ENCODE measurements at places on chromosomes 5 and 9.

- DNase-seq: no peak
These were observed 59.1 kb downstream of the CHSY3 start for GRCh38 chr5:129963359-129963758.

GRCh38 chr9:35882263-35882848 is 12.2 kb upstream of the OR13J1 start:
- DNase-seq: peak; percentile 65

GRCh38 chr9:36572515-36573418 is at the start of gene MELK:
TSS of gene MELK (plus strand) at chr9:36572895. CDS start at chr9:36581682, 8,787 bp downstream.
- DNase-seq: peak; percentile 57

- DNase-seq: peak; percentile 10
These were observed 963 bp upstream of the CAST start for GRCh38 chr5:96660971-96661854.

- DNase-seq: no peak
These were observed 1032.8 kb upstream of the DMAC1 start for GRCh38 chr9:8832386-8832785.

GRCh38 chr9:5479994-5480694 is 29.8 kb downstream of the CD274 start:
- no peak for DNase-seq

Measured in stimulated activated CD8-positive, alpha-beta memory T cell treated with anti-CD3 and anti-CD28 coated beads, Interleukin-4, amount 100 ng/mL, for 1 hour (primary cell).